ENCODE measurements at places on chromosomes 2 and 18.

DNA sequence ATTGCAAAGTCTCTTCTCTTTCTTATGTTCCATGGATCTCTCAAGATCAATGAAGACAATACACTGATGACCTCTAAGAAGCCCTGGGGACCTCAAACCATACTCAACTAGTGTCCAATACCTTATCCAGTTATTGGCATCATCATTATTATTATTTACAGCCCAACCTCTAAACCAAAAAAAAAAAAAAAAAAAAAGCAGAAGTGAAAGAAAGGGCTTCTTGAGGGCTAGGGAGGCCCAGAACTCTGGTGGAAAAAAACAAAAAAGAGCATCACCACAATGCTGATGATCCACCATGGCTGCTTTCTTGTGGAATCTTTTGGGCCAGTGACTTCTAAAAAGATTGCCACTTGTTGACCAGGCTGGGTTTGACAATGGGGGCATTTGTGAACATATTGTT is 324.9 kb downstream of the LPIN1 start:
- no peak for DNase-seq

- no peak for DNase-seq
These were observed 36.7 kb upstream of the RPE start for GRCh38 chr2:209965723-209966122.

DNA sequence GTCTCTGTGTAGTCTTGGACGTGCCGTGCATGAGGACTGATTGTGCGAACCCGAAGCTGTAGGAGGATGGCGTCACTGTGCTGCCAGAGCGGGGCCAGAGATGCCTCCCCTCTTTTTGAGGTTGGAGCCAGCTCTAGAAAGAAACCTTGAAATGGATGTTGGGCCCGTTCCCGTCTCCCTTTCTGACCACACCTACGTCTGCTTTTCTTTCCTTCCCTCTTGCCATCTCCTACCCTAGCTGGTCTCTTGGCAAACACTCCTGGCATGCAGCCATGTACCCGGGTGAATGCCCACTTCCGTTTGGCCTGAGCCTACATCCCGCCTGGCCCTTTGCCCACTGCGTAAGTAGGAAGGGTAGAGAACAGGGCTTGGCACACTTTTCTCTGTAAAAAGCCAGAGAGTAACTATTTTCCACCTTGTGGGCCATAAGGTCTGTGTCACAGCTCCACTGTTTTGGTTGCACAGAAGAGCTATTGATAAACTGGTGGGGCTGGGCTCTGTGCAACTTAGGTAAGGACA is 37.4 kb downstream of the SH3BP4 start:
- DNase-seq: peak; percentile 90

DNA sequence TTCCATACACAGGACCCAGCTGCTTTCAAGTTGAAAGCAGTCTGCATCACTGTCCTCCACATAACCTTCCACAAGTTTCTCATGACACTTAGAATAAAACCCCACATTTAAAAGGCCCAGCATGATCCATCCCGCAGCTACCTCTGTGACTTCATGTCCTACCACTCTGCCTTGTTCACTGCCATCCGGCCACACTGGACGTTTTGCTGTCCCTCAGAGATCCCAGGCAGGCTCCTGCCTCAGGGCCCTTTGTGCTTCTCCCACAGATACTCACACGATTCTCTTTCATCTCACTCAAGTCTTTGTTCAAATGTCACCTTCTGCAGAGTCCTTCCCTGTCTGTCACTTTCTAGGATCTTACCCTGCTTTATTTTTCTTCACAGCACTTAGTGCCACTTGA is 232.9 kb upstream of the BOD1L2 start:
- no peak for DNase-seq

DNA sequence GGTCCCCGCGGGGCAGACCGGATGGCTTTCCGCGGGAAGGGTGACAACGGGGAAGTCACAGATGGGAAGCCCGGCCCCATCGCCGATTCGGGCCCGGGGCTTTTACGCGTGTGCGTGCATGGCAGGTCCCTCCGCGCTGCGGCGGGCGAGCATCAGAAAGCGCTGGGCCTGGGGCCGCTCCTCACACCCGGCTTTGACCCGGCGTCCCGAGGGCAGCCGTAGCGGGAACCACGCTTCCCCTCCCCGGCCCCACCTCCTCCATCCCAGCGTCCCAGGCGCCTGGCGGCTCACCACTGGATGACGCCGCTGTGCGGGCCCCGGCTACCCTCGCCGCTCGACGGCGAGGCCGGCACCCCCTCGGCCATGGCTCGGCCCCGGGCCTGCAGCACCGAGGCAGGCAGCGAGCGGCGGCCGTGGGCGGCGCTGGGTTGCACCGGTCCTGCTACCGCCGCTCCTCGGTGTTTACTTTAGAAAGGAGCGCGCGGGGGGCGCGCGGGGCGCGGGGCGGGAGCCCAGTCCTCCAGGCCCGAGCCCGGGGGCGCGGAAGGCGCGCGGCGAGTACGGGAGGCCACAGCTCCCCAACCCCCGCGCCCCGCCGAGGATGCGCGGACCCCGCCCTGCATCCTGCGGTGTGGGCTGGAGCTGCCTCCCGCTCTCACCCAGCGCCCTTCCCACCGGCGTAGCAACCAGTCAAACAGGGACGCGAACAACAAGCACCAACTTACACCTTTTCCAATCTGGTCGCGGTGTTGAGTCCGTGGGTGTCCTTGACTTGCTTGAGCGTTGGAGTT is 806 bp downstream of the RFX8 start:
- DNase-seq: no peak

GRCh38 chr18:75478996-75479880 is 51.7 kb upstream of the SMIM21 start:
- no peak for DNase-seq

DNA sequence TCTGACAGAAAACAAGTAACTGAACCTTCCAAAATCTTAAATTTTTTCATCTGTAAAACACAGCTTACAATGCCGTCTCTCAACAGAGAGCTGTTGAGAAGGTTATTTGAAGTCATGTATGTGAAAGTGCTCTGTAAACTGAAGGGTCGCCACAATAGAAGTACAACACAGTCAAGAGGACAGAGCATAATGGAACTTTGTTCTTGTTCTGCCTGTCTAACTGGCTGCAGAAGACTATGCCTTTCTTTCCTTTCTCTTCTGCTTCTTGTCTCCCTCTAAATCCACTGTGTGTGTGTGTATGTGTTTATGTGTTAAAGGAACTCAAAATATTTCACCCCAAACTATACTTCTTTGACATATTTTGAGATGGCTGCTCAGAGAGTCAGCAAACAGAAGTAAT is 365.8 kb upstream of the RND3 start:
- no peak for DNase-seq

- no peak for DNase-seq
These were observed 94.0 kb downstream of the PLB1 start for GRCh38 chr2:28589746-28590463.

GRCh38 chr2:19425419-19425818 is 67.0 kb upstream of the OSR1 start:
- no peak for DNase-seq

DNA sequence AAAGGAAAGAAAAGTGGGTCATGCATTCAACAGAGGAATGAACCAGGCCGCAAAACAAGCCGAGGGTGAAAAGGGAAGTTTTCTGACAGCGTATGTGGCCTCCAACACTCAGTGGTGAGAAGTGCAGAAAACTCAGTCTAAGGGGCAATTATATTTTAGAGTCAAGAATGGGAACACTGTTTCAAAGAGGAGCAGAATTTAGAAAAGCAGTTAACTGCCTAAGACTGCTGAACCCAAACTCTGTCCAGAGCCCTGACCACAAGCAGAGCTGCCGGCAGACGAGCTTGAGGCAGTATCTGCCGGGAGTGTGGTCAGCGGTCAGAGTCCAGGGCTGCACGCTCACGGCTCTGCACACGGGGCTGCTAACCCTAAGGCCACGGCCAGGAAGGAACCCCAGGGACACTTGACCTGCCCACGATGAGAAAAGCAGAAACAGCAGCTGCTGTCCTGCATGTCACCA is 347.0 kb upstream of the ID2 start:
- DNase-seq: no peak

- no peak for DNase-seq
These were observed 71.6 kb downstream of the BOLA3 start for GRCh38 chr2:74076074-74076470.

- DNase-seq: no peak
These were observed 16.3 kb downstream of the CAPG start for GRCh38 chr2:85393836-85394235.

GRCh38 chr2:20366672-20367116 is 16.1 kb upstream of the PUM2 start:
- no peak for DNase-seq

- DNase-seq: no peak
These were observed 1.1 kb upstream of the SLC66A2 start for GRCh38 chr18:79952456-79952995.

- no peak for DNase-seq
These were observed 25.8 kb downstream of the GPR55 start for GRCh38 chr2:230899287-230899686.

- no peak for DNase-seq
These were observed 10.7 kb upstream of the IGFBP2 start for GRCh38 chr2:216622526-216622925.

DNA sequence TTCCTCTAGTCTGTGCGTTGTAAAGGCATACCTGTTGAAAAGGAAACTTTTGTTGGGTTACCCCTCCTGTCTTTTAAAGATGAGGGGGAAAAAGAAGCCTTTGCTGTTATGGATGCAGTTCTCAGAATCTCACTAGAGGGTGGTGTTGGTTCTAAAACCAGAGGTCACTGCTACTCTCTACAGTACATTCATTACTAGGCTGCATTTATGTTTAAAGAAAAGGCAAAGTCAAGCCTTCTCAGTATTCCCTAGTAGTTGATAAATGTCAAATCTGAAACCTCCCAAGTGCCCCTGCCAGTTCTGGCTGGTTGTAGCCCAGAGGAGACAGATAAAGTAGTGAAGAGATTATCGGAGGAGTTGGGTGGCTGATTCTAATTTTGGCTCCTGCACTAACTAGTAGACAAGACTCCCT is 1.4 kb upstream of the PLCL1 start:
- DNase-seq: peak; percentile 23

DNA sequence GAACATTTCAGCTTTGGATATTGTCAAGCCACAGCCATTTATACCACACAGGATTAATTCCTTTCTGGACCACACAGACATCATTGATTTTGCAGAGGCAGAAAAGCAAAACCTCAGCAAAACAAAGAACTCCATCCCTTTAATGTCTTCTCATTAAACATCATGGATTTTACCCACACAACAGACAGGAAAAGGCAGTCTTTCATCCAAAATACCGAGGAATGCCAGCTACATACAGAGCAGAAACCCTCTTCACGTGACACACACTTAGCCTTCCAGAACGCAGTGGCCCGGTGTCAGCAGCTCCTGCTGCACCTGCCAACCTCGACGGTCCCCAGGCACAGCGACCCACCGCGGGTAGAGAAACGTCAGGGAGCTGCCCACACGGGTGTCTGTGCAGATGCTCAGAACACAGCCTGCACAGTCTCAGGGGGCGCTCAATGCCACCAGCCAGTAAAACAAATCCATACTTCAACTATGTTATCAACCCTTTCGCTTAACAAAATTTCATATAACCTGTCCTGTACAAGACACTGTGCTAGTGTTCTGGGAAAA is 304.5 kb downstream of the EIPR1 start:
- DNase-seq: no peak

DNA sequence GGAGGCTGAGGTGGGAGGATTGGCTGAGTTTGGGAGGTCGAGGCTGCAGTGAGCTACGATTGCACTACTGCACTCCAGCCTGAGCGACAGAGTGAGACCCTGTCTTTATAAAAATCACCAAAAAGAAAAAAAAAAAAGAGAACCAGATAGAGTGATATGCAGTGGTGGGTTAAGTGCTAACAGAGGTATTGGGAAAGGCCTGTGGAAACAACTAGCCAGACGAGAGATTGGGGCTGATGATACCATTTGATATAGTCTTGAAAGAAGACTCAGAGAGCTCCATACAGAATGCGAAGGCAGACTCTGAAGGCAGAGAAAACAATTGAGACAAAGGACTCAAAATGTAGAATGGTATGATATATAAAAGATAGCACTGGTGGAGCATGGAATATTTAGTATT is 134.1 kb downstream of the CDC42EP3 start:
- DNase-seq: no peak

- DNase-seq: no peak
These were observed 262.0 kb upstream of the PIK3C3 start for GRCh38 chr18:41693008-41693407.

GRCh38 chr2:30883822-30884221 is 76.6 kb upstream of the CAPN13 start:
- no peak for DNase-seq

GRCh38 chr2:198788676-198789075 is 669.1 kb downstream of the SATB2 start:
- DNase-seq: no peak

GRCh38 chr18:13240060-13240725 is 21.6 kb downstream of the LDLRAD4 start:
- no peak for DNase-seq

DNA sequence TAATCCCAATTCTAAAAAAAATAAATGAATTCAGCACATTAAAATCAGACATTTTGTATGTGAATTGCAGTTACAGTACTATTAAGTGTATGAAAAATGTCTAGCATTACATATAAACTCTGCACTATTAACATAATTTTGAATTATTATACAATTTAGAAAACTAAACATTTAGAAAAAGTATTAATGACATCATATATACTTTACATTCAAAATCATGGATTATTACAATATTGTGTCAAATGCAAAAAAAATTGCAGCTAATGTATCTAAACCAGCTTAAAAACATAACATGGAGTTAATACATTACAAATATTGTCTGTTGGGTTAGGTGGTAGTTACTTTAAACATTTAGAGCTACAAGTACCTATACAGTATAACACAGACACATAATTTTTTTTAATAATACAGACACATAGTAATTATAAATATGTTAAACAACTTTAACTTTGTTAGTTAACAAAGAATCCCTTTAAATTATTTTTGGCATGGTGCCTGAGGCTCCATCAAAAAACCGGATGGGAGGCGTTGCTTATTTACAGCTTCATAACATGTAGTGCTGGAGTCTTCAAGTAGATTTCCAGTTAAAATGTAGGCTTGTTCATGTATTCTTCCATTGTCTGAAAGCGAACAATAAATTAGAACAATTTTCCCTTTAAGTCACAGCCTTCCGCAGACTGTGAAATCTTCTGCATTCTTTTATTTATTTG is 79.1 kb downstream of the AP1S3 start:
- DNase-seq: no peak

- no peak for DNase-seq
These were observed 242.6 kb upstream of the RBBP8 start for GRCh38 chr18:22690556-22690955.

DNA sequence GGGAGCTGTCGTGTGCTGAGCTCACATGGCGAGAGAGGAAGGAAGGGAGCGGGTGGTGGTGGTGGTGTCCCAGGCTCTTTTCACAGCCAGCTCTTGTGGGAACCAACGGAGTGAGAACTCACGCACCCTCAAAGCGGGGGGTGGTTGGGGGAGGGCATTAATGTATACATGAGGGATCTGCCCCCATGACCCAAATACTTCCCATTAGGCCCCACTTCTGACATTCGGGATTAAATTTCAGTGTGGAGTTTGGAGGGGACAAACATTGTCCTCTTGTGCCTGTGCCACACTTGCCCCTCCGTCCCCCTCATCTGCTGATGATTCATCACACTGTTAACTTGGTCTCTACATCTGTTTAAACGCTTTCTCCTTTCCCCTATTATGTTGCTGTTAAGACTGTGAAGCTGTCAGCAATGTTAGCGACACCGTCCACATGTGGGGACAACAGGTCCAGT is 22.5 kb downstream of the INPP4A start:
- DNase-seq: no peak

Measured in prostate gland (tissue), 2 donors.